ENCODE measurements at places on chromosomes 4 and X.

DNA sequence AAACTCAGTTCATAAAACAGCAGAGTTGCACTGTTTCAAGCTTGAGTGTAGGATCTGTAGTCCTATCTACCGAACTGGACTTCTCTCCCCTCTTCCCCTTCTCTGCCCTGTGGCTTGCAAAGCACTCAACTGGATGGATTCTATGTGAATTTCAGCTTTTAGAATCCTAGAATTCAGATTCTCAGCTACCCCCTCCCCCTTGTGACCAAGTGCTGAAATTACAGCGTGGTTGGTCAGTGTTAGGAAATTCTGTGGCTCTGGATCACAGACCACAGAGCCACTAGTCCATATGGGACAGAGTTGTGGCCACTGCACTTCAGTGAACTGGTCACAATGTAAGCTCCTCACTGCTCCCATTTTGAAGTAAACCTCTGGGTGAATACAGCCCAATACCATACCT lies 64.6 kb upstream of the TRPC5 start:
- DNase-seq = peak; percentile 19

- no peak for DNase-seq
Measured at GRCh38 chrX:44223150-44223549, 120.3 kb downstream of the EFHC2 start.

GRCh38 chr4:83342476-83342875 lies 7.8 kb upstream of the HPSE start:
- DNase-seq = no peak

GRCh38 chrX:43881410-43882293 lies 598 bp downstream of the MAOB start:
- DNase-seq = no peak

DNA sequence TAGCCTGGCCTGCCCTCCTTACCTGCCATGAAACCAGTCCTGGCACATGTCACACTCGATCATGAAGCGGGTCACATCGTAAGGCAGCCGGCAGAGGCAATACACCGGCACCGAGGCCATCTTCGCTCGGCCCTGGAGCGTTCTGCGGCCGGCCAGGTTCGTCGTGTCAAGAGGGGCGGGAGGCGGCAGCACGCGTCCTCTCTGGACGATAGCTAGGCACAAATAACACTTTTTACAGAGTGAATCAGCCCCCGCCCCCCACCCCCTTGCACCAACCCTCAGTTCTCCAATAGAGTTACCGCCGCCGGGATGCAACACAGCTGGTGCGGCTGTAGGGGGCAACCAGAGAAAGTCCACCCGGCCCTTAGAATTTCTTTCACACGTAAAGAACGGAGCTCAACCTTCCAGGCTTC lies 1.7 kb downstream of the PHF8 start:
- peak; percentile 68 for DNase-seq

- no peak for DNase-seq
Measured at GRCh38 chr4:104967034-104967401, 179.7 kb upstream of the TET2 start.

DNA sequence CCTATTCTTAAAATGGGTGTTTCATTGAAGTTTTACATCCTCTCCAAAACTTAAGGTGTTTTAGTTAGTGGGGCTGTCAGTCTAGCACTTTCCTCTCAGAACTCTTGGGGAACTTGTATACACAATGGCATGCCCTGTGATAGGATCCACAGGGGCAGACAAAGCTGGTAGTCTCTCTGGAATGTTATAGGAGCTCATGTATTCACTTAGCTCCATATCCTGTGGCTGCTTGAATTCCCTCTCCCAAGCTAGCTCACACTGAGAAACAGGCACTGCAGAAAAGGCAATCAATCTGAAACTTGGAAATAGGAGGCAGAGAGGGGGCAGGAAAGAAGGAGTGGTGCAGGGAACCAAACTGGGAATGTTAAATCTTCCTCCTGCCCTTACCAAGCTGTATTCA lies 26.3 kb upstream of the ARMCX2 start:
- DNase-seq = no peak
